ENCODE measurements at places on chromosomes 4 and X.
A peak's percentile ranks its signal among the peaks of the same experiment; 100 is the strongest.

GRCh38 chr4:41067369-41067768, 147.0 kb downstream of the APBB2 start:
- DNase-seq = no peak

GRCh38 chr4:31328932-31329331, 608.8 kb downstream of the PCDH7 start:
- DNase-seq = no peak

- DNase-seq = peak; percentile 75
These were observed 17.7 kb upstream of the TAB3 start for GRCh38 chrX:30906726-30907125.

- DNase-seq = peak; percentile 33
These were observed 32.2 kb downstream of the NDP start for GRCh38 chrX:43940816-43941474.

DNA sequence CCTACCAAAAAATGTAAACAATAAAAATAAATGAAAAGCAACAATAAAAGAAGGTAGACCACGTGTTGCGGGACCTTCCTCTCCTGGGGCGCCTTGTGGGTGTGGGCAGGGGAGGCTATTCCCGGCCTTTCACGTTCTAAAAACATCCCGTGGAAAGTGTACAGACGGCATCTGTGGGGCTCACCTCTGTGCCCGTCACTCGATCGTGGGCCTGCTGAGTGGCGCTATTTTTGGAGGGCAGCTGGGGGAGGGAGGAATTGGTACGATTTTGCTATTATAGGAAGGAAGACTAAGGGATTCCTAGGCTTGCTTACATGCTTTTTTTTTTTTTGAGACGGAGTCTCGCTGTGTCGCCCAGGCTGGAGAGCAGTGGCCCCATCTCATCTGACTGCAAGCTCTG, 13.6 kb upstream of the PPP2R3B start:
- DNase-seq = no peak
